Femur (tissue), 1 donor: ENCODE measurements at places on chromosomes 12 and 14.

DNA sequence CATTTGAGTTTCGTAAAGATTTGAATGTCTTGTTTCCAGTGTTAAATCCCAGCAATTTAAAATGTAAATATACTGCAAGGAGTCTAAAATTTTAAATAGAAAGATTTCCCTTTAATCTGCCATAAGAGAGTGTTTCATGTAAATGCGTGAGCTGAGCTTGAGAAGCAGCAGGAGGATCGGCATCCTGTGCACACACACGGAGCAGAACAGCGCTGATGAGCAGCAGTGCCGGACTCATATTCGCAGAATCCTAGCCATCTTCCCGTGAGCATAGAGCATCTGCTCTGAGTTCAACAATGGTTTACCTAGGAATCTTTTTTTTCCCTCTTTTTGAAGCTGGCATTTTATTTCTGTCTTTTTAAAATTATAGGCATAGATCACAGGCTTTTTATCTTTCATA is 29.8 kb upstream of the AMN start:
- DNase-seq, result no peak

DNA sequence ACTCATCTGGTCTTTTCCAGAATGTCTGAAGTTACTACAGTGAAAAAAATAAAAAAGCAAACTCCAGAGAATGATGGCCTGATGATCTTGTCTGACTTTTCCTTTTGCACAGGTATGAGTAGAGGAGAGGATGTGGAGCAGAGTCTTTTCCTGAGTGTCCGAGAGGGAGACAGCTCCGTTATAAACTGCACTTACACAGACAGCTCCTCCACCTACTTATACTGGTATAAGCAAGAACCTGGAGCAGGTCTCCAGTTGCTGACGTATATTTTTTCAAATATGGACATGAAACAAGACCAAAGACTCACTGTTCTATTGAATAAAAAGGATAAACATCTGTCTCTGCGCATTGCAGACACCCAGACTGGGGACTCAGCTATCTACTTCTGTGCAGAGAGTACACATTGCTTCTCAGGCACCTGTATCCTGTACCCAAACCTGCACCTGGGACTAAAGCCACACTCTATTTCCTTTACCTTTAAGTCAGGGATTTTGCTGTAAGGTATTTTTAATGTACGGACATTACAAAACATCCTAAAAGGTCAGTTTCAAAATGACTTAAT is 75.8 kb upstream of the OR4E1 start:
- no peak for DNase-seq

- no peak for DNase-seq
These were observed 40.7 kb downstream of the WDR20 start for GRCh38 chr14:102180248-102180998.

DNA sequence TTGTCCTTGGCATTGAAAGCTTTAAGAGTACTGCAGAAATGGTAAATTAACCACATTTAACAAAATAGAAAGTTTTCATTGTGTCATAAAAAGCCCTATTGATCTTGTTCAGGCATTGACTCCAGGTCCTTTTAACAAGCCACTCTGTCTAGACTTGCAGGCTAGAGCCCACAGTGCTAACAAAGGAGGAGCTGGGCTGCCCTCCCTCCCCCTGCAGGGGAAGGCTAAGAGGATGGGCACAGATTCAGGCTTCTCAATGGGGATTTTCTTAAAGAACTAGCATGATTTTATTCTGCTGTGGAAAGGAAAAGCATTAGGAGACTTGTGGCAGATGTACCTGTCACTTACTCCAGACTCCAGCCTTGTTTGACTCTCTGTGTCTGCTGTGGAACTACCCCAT is 463.6 kb downstream of the NRXN3 start:
- DNase-seq, result no peak

GRCh38 chr14:31138301-31138700 is 69.3 kb downstream of the HECTD1 start:
- DNase-seq, result no peak

- no peak for DNase-seq
These were observed 27.9 kb downstream of the TMEM30B start for GRCh38 chr14:61253064-61253738.

DNA sequence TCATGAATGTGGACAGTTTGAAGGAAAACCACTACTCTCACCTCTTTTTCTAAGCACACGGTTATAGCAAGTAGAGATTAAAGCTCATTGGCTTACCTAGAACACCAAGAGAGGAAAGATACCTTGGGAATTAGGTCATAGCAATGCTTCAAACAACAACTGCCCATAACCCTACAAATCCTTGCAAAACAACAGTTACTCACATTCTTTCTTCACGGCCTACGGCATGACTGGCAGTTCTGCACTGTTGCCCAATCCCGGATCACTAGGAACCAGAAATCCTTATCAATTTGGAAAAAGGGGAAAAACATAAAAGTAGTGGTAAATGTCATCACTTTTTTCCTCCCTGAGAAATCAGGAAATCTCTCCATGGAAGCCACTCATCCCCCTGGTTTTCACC is 9.6 kb upstream of the ISM2 start:
- DNase-seq, result no peak

DNA sequence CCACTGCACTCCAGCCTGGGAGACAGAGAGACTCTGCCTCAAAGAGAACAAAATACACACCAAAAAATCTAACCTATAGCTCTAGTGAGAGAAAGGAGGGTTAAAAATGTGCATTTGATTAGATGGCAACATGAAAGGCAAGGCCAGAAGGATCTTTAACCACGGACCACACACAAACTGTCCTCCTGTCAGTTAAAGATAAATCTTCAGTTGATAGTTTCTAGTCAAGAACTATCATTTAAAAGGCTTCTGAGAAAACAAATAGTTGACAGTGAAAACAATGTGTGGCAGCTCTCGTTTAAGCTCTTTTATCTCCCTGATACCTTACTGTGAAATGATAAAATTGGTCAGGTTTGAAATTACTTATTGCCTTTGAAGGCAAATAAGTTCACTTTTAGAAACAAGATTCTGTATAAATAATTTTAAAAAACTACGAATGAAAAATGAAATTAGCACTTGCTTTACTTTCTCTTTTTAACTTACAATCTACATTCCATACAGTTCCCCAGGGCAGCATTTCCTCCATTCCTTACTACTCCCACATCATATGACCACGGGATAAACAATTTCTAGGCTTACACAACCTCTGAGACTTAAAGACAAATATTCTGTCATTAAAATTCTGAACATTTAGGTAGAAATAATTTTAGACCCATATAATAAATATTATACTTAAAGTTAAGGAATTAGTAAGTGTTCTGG is 71.4 kb upstream of the GNPNAT1 start:
- DNase-seq, result no peak
